ENCODE measurements at places on chromosomes 1 and 21. TPM values are rescaled to one million over a fixed set of nuclear protein-coding genes. Genes with fewer than 3 reads are reported as not detected.

DNA sequence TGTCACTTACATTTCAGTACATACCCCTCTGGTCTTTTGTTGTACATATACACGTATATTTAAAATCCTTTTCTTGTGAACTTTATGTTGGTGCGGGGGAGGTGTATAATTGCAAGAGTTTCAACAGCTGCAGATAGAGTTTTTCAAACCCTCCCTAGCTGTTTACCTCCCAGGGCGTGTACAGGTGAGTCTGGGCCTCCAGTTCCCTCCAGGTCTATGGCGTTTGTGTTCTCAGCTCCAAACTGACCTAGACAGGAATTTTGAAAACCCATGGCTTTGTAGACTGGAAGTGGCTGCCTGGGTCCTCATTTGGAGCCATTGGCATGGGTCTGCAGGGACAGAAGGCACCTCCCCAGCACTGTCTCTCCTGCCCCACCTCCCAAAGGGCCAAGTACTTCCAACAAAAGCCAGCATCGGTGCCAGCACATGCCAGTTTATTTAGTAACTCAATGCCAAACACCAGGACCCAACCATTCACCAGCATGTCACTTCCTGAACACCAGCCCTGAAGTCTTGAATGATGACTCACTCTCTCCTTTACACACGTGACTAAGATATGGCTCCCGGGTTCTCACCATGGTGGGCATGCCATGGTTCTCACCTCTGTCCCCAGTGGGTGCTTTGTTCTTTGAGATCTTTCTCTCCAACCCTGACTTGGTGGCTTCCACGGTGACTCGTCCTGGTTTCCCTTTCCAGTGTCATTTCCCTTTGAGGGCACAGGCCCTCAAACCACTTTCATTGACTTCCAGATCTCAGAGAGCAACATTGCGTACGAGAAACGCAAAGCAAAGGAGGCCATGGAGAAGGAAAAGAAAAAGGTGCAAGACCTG, 57.3 kb upstream of the EFHD2 start:
- peaks cover 27% of the 10 kb centered on the region for H3K4me1 ChIP-seq
- DNase-seq, result peak; percentile 63
- peaks cover 9% of the 10 kb centered on the region for H3K27me3 ChIP-seq
- H3K36me3 ChIP-seq, result no peaks in the 10 kb centered on the region

OR2L5 gene
- total RNA-seq, result not detected

MFSD2A gene
- 4.5 TPM for total RNA-seq

TCEA3 gene
- 13.7 TPM for total RNA-seq

ALX3 gene
- total RNA-seq, result not detected

Measured in activated naive CD4-positive, alpha-beta T cell treated with anti-CD3 and anti-CD28 coated beads for 36 hours (primary cell).